Stimulated activated CD4-positive, alpha-beta T cell treated with anti-CD3 and anti-CD28 coated beads, Interleukin-15, amount 100 ng/mL, for 48 hours (primary cell): ENCODE measurements at places on chromosomes 6 and 20.

DNA sequence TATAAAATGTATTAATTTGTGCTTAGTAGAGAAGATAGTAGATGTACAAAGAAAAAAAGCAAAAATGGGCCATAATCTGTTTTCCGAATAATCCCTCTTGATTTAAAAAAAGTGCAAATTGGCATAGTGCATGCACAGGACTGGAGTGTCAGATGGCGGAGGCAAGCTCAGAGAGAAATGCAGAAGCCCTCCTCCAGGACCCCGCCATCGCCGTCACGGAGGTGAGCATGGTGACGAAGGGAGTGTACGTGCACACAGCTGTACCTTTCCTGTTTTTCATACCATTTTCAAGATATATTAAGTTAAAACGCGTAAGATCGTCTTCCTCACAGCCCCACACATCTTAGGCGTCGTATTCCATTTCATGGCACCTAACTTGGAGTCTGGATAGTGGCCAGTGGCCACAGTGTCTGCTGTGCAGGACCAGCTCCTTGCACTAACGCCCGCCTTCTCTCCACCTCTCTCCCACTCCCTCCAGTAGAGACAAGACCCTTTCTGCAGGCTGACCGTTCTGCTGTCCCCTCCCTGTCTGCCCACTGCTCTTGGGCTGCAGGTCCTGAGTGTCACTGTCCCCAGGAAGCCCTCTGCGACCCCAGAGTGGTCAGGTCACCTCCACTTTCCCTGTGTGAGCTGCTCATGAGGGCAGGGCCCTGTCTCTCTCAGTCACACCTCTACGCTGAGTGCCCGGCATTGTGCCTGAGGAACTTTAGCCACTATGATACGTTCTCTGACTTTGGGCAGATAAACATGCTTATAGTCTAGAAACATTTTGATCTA lies 9.8 kb downstream of the DUSP22 start:
- DNase-seq = no peak

- DNase-seq = no peak
Measured at GRCh38 chr20:29756664-29757063, 1500.8 kb upstream of the DEFB115 start.

DNA sequence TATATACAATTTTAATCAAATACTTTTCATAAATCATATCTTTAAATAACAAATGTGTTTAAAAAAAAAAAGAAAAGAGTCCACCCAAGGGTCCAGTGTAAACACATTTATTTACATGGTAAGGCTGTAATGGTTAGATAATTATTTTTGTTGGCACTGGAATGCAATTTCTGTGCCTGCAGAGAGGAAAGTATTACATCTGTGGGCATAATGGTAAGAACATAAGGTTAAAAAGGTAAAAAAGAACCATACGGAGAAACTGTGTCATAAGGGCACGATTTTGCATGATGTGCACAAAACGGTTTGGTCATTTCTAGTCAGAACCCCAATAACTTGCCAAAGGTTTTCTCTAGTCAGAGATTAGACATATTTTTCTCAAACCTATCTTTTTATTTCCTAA lies 54.3 kb downstream of the RWDD2A start:
- no peak for DNase-seq

GRCh38 chr20:48763216-48763914 lies 64.4 kb downstream of the PREX1 start:
- no peak for DNase-seq

- DNase-seq = no peak
Measured at GRCh38 chr20:49727478-49727877, 13.8 kb upstream of the B4GALT5 start.

GRCh38 chr6:40164345-40164755 lies 230.1 kb upstream of the MOCS1 start:
- DNase-seq = no peak

DNA sequence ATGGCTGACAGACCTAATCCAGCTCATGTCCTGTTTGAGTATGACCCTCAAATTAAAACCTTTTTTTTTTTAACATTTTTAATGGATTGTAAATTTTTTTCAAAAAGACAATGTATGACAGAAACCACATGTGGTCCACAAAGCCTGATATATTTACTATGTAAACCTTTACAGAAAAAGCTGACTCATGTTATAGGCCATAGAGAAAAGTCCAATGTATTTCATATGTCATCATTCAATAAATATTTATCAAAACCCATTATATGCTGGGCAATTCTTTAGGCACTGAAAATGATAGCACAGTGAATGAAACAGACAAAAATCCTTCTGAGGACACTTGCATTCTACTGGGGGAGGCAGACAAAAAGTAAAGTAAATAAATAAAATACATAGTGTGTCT lies 826.2 kb upstream of the FLRT3 start:
- DNase-seq = no peak

GRCh38 chr6:42150254-42150653 lies 7.8 kb upstream of the C6orf132 start:
- DNase-seq = no peak

DNA sequence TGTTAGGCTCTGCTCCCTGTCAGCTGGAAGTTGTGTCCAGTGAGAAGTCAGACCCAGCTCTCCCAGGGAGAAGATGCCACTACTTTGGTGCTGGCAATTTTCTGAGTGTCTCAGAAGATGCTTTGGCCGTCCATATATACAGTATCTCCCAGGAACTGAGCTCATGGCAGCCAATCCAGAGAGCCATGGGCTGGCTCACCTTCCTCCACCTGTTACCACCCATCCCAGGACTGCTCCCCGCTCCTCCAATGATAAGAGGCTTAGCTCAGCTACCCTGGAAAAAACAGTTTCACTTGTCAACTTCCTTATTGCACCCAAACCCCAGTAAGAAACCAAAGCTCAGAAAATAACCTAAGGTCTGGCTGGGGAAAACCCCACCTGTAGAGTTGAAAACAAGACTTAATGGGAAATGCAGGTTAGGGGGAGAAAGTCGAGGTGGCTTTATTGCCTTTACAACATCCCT lies at the start of gene BNIP5:
TSS of gene BNIP5 (minus strand) at position 110 of the 463 bp plus-strand sequence. CDS start 6,198 bp downstream, outside the sequence.
- DNase-seq = no peak

DNA sequence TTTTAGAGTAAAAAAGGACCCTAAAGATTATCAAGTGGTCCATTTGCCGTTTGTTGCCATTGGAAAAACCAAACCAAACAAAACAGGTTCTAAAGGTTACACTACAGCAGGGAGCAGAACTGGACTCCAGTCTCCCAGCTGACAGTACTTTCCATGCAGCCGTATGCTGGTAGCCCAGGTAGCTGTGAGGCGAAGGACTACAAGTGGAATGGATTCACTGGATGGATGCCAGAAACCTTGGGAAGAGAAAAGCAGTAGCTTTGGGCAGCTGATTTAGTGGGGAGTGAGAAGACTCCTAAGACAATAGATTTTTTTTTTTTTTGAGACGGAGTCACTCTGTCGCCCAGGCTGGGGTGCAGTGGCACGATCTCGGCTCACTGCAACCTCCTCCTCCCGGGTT lies 88.3 kb downstream of the SASH1 start:
- no peak for DNase-seq

- DNase-seq = no peak
Measured at GRCh38 chr6:124947971-124948451, 14.2 kb upstream of the RNF217 start.

- no peak for DNase-seq
Measured at GRCh38 chr6:42572523-42572922, 8.7 kb downstream of the UBR2 start.

DNA sequence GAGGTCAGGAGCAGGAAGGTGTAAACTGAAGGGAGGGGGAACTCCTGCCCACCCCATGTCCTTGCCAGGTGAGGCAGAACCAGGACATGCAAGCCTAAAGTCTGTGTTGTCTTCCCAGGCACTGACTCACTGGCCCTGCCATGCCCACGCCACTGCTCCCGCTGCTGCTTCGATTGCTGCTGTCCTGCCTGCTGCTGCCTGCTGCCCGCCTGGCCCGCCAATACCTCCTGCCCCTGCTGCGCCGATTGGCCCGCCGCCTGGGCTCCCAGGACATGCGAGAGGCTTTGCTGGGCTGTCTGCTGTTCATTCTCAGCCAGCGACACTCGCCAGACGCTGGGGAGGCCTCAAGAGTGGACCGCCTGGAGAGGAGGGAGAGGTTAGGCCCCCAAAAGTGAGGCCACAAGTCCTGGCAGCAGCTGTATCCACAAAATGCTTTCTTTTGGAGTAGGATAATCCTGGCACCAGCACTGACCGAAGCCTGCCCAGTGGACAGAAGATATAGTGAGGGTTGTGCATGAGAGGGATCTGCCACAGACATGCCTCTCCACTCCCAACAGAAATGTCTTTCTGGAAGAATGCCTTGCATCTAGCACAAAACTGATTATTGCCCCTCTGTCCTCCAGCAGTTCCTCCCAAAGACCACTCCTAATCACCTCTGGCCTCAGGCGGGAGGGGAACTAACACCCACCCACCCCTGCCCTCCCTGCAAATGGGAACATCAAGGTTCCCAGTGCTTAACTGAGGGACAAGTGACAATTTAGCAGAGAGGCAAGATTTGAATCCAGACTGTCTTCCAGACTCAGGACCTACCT lies 812 bp downstream of the MYMX start:
- DNase-seq = no peak

- DNase-seq = no peak
Measured at GRCh38 chr6:75488033-75488432, 5.6 kb downstream of the FILIP1 start.

DNA sequence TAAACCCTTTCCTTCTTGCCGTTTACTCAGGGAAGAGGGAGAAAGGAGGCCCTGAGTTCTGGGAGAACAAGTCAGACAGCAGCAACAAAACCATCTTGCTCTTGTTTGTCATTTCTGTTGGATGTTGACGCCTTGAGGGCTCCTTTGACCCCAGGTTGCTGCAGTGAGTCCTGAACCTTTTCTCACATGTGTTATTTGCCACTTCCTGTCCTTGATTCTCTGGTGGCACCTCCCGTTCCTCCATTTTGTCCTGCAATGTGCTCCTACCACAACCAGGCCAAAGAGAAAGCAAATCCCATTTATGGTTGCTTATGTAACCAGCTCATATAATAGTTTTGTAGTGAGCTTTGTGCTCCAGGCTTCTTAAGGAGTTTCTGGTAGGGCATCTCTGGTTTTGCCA lies 66.6 kb upstream of the ADGRF4 start:
- no peak for DNase-seq

DNA sequence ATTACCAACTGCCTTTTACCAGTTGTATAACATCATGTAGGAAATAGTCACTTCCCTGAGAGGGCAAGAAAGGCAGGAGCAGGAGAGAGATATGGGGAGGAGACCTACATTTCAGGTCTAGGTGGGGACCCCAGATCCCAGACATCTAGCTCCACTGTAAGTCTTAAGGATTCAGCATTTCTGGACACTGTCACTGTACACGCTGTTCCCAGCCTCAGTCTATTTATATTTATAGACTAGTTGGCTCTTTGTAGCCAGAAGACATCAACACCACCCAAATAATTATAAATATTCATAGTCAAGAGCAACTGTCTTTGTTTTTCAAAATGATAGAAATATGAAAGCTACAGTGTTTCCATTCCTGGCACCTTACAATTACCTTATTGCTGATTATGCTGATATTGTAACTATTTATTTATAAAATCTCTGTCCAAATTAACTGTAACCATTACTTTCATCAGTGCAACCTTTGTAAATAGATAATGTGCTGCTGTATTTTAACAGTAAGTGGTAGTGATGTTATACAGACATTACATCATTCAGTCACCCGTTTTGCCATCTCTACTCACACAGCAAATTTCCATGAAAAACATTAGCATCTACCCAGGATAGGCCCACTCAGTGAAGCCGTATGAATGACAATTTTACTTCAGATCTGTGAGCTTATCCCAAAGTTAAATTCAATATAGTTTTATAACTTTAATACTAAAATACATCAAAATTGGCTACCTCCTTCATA lies 162.8 kb downstream of the PTPRK start:
- no peak for DNase-seq

- no peak for DNase-seq
Measured at GRCh38 chr20:23122796-23123655, 36.9 kb upstream of the CD93 start.

GRCh38 chr20:3304456-3304855 lies 65.5 kb upstream of the SLC4A11 start:
- DNase-seq = no peak

GRCh38 chr20:45408646-45409213 lies 641 bp downstream of the DBNDD2 start:
- DNase-seq = no peak

DNA sequence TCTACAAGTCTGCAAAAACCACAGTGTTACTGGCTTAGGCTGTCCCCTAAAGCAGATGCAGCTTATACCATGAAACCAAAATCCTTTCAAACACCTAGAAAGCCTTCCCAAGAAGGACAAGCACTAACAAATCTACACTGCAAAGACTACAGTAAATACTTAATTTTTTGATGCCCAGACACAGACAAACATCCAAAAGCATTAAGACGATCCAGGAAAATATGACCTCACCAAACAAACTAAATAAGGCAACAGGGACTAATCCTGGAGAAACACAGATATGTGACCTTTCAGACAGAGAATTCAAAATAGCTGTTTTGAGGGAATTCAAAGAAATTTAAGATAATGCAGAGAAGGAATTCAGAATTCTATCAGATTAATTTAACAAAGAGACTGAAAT lies 423.5 kb downstream of the COL12A1 start:
- DNase-seq = no peak

DNA sequence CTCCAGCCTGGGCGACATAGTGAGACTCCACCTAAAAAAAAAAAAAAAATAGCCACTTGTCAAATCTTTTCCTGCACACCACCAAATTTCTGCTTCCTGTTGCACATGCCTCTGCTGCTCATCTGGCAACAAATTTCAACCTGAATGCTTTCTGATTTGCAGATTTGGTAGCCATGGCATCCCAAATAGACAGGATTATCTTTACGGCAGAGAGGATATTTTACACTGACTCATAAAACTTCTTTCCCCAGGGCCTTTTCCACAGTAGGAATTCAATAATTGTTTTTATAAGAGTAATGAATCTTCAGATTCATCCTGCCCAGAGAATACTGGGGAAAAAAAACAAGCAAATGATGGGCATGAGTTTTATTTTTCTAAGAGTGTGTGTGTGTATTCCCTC lies 264.6 kb downstream of the FRK start:
- no peak for DNase-seq

GRCh38 chr20:53855733-53856132 lies 214.7 kb downstream of the BCAS1 start:
- DNase-seq = no peak

DNA sequence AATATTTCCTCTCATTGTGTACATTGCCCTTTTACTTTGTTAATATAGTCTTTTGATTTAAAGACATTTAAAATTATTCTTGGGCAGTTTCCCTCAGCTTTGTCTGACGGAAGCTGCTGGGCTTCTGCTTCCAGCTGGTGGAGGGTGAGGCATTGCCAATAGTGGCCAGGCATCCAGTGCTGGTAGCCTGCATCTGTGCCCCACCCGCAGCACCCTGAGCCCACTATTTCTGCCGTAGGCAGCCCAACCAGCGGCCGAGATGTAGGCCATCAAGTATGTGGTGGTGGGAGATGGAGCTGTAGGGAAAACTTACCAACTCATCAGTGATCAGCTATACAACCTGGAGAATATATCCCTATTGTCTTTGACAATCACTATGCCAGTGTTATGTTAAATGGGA lies 226.0 kb upstream of the SYNCRIP start:
- DNase-seq = no peak

- DNase-seq = no peak
Measured at GRCh38 chr20:51340451-51340840, 202.1 kb downstream of the NFATC2 start.

GRCh38 chr6:87799651-87800050 lies 97.6 kb upstream of the AKIRIN2 start:
- no peak for DNase-seq

GRCh38 chr6:90905351-90905750 lies 318.5 kb upstream of the MAP3K7 start:
- no peak for DNase-seq
